ENCODE measurements at places on chromosomes 2 and 18.
A peak's percentile ranks its signal among the peaks of the same experiment; 100 is the strongest.

DNA sequence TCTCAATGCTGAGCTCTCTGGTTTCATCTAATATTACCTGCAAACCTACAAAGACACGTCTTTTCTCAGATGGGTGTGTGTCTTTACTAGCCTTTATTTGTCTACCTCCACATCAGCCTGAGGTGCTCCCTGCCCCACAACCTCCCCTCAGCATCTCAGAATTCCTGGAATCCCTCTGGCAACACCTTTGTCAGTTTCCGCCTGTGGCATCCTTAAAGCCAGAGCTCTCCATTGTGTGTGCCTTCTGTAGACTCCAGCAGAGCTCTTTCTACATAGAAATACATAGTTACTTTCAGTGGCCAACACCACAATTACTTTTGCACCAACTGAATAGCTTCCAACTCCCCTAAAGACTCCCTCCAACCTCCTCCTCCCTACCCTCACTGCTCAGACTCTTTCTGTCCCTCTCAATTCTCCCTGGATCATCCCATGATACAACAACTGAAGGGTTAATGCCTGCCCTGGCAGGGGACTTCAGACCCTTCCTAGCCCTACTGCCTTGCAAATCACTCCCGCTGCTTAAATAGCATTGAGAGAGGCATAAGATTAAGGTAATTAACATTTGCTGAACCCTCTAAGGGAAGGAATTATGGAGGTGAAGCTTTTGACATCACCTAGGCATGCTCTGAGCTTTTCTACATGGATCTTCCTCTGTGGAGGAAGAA, 39.6 kb upstream of the RMDN2 start:
- DNase-seq = no peak

DNA sequence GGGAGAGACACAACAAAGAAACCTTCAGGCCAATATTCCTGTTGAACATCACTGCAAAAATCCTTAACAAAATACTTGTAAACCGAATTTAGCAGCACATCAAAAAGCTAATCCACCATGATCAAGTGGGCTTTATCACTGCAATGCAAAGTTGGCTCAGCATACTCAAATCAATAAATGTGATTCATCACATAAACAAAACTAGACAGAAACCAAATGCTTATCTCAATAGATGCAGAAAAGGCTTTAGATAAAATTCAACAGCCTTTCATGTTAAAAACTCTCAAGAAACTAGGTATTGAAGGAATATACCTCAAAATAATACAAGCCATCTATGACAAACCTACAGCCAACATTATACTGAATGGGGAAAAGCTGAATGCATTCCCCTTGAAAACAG, 20.6 kb downstream of the GTF2A1L start:
- no peak for DNase-seq

- no peak for DNase-seq
Measured at GRCh38 chr2:69390001-69390400, 3.0 kb upstream of the GFPT1 start.

GRCh38 chr18:23148382-23148781, 13.1 kb downstream of the CABLES1 start:
- no peak for DNase-seq

- DNase-seq = no peak
Measured at GRCh38 chr18:31943878-31944816, 1.2 kb upstream of the TRAPPC8 start.

GRCh38 chr2:101152272-101153076, 1.3 kb upstream of the TBC1D8 start:
- DNase-seq = peak; percentile 69

DNA sequence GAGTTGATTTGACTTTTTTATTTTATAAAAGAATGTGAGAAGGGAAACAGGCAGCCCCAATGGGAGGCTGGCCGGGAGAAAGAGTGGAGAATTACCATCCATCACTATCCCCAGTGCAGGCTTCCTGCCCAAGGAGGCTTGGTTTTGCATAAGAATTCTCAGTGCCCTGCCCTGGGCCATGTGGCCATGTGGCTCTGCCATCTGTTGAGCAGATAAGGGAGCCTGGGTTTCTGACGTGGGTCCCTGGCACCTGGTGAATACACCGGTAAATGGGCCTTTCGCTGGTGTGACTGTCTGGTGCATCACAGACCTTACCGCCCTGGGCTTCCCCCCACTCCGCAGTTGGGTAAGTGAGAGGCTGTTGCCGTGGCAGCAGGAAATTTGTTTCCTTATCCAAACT, 54.5 kb upstream of the TMEM163 start:
- no peak for DNase-seq

- DNase-seq = no peak
Measured at GRCh38 chr18:58544616-58545337, 84.1 kb downstream of the ALPK2 start.

- DNase-seq = no peak
Measured at GRCh38 chr2:32260376-32260775, 4.3 kb downstream of the NLRC4 start.

DNA sequence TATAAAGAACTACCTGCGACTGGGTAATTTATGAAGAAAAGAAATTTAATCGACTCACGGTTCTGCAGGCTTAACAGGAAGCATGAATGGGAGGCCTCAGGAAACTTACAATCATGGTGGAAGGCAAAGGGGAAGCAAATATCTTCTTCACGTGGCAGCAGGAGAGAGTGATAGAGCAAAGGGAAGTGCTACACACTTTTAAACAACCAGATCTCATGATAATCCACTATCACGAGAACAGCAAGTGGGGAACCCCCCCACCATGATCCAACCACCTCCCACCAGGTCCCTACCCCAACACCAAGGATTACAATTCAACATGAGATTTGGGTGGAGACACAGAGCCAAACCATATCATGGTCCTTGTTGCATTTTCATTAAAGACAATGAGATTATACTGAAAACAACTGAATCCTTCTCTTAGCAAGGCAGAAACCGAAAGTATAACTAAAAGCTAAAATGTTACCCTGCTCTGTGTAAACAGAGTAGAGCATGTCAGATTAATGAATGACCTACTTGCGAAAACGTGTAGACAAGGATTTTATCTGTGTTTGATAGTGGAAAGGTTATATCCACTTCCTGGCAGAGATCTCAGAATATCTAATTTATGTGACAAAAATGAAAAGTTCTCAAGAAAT, 60.1 kb upstream of the RBBP8 start:
- DNase-seq = no peak

DNA sequence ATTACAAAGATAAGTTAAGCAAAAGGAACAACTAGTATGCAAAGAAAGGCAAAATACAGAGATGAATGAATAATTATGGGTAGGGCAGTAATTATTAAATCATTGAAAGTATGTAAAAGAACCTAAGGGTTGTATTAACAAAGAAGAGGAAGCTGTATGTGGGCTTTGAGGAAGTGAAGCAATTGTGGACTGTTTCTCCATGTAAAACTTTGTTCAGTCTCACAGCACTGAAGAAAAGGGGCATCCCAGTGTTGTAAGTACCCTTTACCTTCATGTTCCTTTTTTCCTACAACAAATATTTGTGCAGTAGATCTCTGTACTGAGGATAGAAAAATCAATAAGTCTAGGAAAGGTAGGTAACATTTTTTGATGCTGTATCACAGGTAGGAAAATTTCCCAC, 388.7 kb upstream of the NRP2 start:
- DNase-seq = no peak

- DNase-seq = no peak
Measured at GRCh38 chr2:229330952-229331351, 59.9 kb upstream of the PID1 start.

DNA sequence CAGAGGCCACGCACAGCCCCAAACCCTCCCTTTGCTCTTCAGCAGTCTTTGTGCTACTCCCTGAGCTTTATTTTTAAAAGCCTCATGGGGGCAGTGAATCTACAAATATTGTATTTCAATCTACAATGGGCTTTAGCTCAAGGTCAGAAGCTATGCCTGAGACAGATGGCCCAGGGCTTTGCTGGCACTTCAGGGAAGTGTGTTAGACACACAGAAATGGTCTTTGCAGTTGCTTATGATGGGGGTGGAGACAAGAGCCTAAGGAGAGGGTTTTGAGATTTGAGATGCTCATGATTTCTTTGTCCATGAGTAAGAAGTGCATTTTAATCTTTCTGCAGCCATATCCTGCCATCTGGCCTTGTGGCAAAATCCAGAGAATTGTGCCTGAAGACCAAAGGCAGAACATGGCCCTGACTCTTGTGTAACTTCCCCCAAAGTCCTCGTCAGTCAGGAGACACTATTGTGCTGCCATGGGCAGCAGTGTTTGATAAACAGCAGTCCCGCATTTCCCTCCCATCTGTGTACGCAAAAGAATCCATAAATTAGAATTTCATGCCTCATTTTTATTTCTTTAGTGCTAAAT, 92.6 kb downstream of the VAPA start:
- DNase-seq = no peak

- no peak for DNase-seq
Measured at GRCh38 chr2:72971036-72971435, 53.7 kb downstream of the EMX1 start.

GRCh38 chr2:127049927-127050802, 56.8 kb downstream of the BIN1 start:
- DNase-seq = peak; percentile 72

GRCh38 chr2:96427917-96428316, 77.2 kb downstream of the NEURL3 start:
- DNase-seq = no peak

DNA sequence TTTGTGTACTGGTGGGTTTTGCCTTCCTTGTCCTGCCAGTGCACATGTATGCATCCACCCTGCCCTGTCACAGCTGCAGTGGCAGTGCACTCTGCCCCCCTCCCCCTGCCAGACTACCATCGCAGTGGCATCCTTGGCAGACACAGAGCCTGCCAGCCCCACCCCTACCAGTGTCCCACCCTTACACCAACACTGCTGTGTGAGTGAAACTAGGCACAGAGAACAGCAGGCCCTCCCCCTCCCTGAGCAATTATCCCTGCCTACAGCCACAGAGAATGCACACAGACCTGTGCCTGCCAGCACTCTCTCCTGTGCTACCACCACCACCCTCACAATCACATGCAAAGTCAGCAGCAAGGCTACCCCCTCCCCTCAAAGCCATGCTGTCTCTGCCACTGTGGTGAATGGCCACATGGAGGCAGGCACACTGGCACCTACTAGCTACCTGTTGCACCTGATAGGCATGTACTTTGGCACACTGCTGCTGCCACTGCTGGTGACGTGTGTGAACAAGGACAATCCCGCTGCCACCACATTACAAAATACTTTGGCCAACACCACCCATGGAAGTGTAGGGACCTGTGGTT, 239.8 kb downstream of the CALCRL start:
- DNase-seq = no peak

DNA sequence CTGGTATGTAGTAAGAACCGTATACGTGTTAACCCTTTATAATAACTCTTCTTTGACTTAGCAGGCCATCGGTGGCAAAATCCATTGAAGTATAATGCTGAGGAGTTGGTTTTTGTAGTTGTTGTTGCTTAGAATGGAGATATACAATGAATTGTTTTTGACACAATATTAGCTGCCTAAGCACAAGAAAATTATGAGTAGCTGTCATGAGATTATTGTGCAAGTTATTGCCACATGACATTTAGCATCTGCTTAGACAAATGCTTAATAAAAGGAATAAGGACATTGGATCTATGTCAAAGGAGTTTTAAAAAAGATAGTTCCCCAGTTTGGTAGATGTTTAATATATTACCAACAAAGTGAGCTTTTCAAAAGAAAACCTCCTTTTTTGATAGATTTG, 59.9 kb downstream of the ABCB11 start:
- DNase-seq = no peak

DNA sequence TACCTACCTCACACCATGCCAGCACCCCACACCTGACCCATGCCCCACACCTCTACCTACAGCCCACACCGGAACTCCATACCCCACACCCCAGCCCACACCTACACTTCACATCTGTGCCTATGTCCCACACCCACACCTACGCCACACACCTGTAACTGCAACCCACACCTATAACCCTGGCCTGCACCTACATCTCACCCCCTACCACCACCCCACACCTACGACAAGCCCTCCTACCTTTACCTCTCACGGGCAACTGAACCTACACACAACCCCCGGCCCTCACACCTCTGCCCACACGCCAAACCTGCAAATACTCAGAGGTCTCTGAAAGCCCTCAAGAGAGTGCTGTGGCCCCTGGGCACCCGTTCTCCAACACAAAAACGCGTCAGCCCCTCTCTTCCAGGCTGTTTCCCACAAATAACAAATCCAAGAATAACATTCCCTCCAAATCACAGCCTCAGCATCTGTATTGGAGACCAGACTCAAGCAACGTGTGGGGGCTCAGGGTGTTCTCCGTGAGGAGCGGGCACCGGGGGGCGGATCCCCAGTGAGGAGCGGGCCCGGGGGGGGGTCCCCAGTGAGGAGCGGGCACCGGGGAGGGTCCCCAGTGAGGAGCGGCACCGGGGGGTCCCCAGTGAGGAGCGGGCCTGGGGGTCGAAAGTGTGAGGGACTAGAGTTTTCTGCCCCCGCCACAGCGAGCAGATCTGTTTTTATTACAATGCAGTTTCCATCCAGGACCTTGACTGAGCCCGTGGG, 33.4 kb downstream of the SLC66A2 start:
- peak; percentile 11 for DNase-seq

DNA sequence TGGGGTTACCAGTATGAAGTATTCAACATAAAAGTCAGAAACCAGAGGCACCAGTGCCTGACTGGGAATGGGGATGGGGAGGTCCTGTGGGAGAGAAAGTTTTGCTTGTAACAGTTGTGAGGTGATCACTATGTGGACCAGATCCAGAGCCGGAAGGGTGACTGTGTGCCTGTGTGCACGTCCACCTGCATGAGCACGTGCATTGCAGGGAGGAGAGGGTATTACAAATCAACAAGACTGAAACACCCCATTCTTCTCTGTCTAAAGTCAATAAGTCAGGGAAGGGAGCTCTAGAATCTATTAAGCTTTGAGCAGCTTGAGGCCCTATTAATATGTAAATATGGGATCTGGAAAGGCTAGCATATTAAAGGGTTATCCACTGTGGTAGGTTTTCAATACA, 241.0 kb upstream of the ACVR2A start:
- DNase-seq = no peak

- DNase-seq = no peak
Measured at GRCh38 chr18:55651236-55651635, 63.2 kb upstream of the TCF4 start.

DNA sequence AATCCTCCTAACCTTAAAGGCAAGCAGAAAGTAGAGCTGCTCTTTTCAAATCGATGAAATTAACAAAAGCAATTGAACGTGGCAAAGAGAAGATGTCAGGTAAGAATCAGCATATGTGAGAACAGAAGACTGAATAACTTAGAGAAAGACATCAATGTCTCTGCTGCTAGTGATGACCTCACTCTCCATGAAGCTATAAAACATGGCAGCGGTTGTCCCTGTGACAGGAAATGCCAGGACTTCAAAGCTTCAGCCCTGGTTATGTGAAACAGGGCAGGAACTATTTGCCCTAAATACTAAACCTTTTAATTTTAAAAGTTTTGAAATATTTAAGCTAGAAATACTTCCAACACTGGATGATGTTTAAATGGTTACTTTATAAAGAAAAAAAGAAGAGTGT, 383.7 kb downstream of the XIRP2 start:
- DNase-seq = no peak

GRCh38 chr18:74082742-74083556, 64.7 kb downstream of the FBXO15 start:
- no peak for DNase-seq

DNA sequence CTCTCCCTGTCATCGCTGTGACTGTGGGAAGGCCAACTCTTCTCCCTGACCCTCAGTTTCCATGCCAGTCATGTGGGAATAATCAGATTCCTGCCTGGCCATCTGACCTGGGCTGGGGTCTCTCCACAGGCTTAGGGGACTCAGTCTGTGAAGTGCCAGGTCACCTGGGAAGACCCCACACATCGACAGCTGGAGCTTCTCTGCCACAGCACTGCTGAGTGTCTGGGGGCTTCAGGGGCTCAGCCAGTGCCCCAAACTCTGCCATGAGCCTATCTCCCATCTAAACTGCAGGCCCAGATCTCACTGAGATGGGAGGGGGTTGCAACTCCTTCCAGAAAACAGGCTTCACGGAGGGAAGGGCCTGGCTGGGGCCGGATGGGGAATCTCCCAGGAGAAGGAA, 42.0 kb upstream of the OTOS start:
- no peak for DNase-seq

Measured in mucosa of descending colon (tissue), 3 donors.